ENCODE measurements at places on chromosomes 11 and 22. TPM values are rescaled to one million over a fixed set of nuclear protein-coding genes. Genes with fewer than 3 reads are reported as not detected.

GRCh38 chr22:31313366-31314147 is 21.3 kb upstream of the PIK3IP1 start:
- no peak overlapping the region for H3K4me3 ChIP-seq
- peak; percentile 45 for DNase-seq
- peaks cover 17% of the 10 kb centered on the region for H3K4me1 ChIP-seq
- H3K36me3 ChIP-seq = no peaks in the 10 kb centered on the region

DNA sequence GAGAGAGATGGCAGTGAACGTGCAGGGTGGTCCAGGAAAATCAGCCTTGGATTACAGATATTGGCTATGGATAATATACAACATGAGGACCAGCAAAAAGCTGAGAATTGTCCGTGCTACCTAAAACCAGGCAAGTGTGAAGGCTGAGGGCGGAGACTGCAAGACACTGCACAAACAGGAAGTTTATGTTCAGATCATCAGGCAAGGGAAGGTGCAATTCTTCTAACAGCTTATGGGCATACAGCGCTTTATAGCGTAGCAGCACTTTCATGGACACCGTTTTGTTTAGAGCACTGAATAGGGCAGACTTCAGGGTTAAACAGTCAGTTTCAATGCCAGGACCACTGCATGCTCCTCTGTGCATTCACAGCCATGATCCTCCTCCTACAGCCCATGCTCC is 93.1 kb upstream of the TMEM45B start:
- H3K4me3 ChIP-seq = no peak overlapping the region
- H3K4me1 ChIP-seq = peaks cover 6% of the 10 kb centered on the region
- no peaks in the 10 kb centered on the region for H3K27me3 ChIP-seq
- DNase-seq = no peak

GRCh38 chr11:57426929-57427726 is at the start of gene SLC43A3:
TSS of gene SLC43A3 (minus strand) at chr11:57427121. CDS start at chr11:57426172, 949 bp downstream.
- H3K27ac ChIP-seq = peak within 1 kb of the TSS; percentile 68
- peak; percentile 74 for DNase-seq
- H3K4me1 ChIP-seq = peaks cover 35% of the 10 kb centered on the region
- no peaks in the 10 kb centered on the region for H3K27me3 ChIP-seq
- H3K4me3 ChIP-seq = peak within 1 kb of the TSS; percentile 43

GRCh38 chr22:37510091-37510490 is 9.1 kb downstream of the CARD10 start:
- no peak overlapping the region for H3K27ac ChIP-seq
- no peaks in the 10 kb centered on the region for H3K4me1 ChIP-seq
- no peak overlapping the region for H3K4me3 ChIP-seq
- no peaks in the 10 kb centered on the region for H3K27me3 ChIP-seq
- no peaks in the 10 kb centered on the region for H3K36me3 ChIP-seq
- DNase-seq = no peak

DNA sequence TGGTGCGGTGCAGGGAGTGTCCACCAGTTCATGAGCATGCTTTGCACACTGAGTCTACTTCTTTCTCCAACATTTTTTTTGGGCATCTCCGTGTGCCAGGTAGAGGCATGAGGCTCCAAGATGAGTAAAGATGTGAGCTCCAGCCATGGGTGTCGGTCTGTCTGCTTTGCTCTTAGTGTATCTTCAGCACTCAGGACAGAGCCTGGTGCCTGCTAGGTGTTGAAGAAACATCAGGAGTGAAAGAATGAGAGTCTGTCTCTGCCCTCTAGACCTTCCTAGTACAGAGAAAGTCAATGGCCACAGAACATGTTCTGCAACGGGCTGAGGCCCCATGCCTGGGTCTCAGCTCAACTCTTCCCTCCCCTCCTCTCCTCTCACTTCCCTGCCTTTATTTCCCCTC is 486.5 kb downstream of the TBC1D22A start:
- H3K36me3 ChIP-seq = no peaks in the 10 kb centered on the region
- no peak overlapping the region for H3K4me3 ChIP-seq
- no peak for DNase-seq
- peaks cover 2% of the 10 kb centered on the region for H3K27me3 ChIP-seq
- no peaks in the 10 kb centered on the region for H3K4me1 ChIP-seq
- no peak overlapping the region for H3K27ac ChIP-seq

TBX10 gene
- total RNA-seq = not detected

- H3K4me1 ChIP-seq = peaks cover 4% of the 10 kb centered on the region
- no peak overlapping the region for H3K27ac ChIP-seq
- no peaks in the 10 kb centered on the region for H3K27me3 ChIP-seq
- no peak overlapping the region for H3K4me3 ChIP-seq
Observed at GRCh38 chr22:42528591-42529307, 9.2 kb upstream of the RRP7A start.

- H3K27ac ChIP-seq = no peak overlapping the region
- peaks cover 34% of the 10 kb centered on the region for H3K36me3 ChIP-seq
- DNase-seq = no peak
- H3K27me3 ChIP-seq = no peaks in the 10 kb centered on the region
Observed at GRCh38 chr11:46677991-46678740, 22.3 kb downstream of the ARHGAP1 start.

P2RY2 gene
- not detected for total RNA-seq

GAB4 gene
- total RNA-seq = not detected

DNA sequence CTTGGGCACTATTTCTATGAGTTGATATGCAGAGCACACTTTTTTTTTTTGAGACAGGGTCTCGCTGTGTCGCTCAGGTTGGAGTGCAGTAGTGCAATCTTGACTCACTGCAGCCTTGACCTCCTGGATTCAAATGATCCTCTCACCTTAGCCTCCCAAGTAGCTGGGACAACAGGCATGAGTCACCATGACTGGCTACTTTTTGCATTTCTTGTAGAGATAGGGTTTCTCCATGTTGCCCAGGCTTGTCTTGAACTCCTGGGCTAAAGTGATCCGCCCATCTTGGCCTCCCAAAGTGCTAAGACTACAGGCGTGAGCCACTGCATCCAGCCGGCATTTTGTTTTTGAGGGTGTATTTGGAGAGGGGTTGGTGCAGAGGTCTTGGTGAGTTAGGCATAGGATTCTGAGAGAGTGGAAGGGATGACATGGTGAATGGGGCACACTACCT is 29.9 kb upstream of the MTCH2 start:
- H3K4me3 ChIP-seq = no peak overlapping the region
- DNase-seq = no peak
- H3K4me1 ChIP-seq = no peaks in the 10 kb centered on the region
- H3K27ac ChIP-seq = no peak overlapping the region
- H3K27me3 ChIP-seq = no peaks in the 10 kb centered on the region

AP5B1 gene
- total RNA-seq = 16.2 TPM

- DNase-seq = peak; percentile 36
- no peak overlapping the region for H3K27ac ChIP-seq
- no peaks in the 10 kb centered on the region for H3K27me3 ChIP-seq
- H3K4me3 ChIP-seq = peak overlapping the region; percentile 49
Observed at GRCh38 chr22:38981005-38981991, 849 bp upstream of the APOBEC3B start.

- no peak overlapping the region for H3K4me3 ChIP-seq
- H3K4me1 ChIP-seq = no peaks in the 10 kb centered on the region
- no peak for DNase-seq
- H3K27ac ChIP-seq = no peak overlapping the region
Observed at GRCh38 chr22:29937940-29938693, 55.1 kb downstream of the MTMR3 start.

SERPIND1 gene
- not detected for total RNA-seq

DNA sequence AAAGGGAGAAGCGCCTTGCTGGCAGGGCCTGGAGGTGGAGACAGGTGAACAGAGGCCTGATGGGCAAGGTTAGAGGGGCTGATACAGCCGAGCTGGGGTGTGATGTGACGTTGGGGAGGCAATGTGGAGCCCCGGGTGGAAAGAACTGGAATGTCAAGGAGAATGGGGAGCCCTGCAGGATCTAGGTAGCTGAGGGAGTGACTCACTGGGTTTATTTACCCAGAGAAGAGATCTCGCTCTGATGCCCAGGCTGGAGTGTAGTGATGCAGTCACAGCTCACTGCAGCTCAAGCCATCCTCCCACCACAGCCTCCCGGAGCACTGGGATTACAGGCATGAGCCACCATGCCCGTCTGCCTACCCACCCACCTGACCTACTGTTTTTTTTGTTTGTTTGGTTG is 1.9 kb upstream of the CYB5R3 start:
- DNase-seq = no peak
- H3K4me1 ChIP-seq = peaks cover 19% of the 10 kb centered on the region
- no peaks in the 10 kb centered on the region for H3K27me3 ChIP-seq
- no peaks in the 10 kb centered on the region for H3K36me3 ChIP-seq

DNA sequence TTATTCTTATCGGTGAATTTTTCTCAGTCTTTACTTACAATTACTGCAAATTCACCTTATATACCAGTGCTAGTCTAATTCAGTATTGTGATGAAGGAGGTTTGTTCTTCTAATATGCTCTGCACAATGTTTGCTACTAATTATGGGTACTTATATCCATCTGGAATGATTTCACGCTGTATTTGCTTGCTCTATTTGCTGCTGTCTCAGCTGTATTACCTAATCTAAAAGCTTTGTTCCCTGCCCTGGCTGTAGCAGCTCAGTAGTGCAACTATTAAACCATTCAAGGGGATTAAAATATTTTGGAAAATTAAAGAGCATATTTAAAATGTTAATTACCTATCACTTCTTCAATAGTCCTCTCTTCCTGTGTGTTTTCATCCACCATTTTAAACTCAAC is 375.3 kb downstream of the LUZP2 start:
- no peaks in the 10 kb centered on the region for H3K4me1 ChIP-seq
- no peaks in the 10 kb centered on the region for H3K27me3 ChIP-seq
- no peak overlapping the region for H3K27ac ChIP-seq
- no peak for DNase-seq
- no peaks in the 10 kb centered on the region for H3K36me3 ChIP-seq

ADAMTS15 gene
- not detected for total RNA-seq

CARD18 gene
- not detected for total RNA-seq

GRCh38 chr11:25777343-25777742 is 554.6 kb upstream of the ANO3 start:
- H3K4me3 ChIP-seq = no peak overlapping the region
- no peak overlapping the region for H3K27ac ChIP-seq
- no peaks in the 10 kb centered on the region for H3K36me3 ChIP-seq
- H3K27me3 ChIP-seq = no peaks in the 10 kb centered on the region

DNA sequence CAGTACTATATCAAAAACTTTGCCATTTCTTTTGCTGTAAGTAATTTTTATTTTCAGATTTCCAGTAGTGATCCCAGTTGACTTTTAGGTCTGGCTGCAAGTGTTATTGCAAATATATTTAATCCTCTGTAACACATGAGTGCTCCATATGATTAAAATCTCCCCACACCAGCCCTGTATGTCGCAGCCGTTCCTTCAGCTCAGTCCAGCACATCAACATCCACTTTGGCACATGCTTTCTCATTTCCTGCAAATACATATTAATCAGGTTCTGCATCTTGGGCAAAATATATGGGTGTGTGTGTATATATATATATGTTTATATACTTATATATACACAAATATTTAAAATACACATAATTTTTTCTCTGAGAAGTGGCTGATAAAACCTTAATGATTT is 919.5 kb downstream of the JRKL start:
- H3K27me3 ChIP-seq = no peaks in the 10 kb centered on the region
- no peaks in the 10 kb centered on the region for H3K4me1 ChIP-seq
- DNase-seq = no peak
- H3K27ac ChIP-seq = no peak overlapping the region

DNA sequence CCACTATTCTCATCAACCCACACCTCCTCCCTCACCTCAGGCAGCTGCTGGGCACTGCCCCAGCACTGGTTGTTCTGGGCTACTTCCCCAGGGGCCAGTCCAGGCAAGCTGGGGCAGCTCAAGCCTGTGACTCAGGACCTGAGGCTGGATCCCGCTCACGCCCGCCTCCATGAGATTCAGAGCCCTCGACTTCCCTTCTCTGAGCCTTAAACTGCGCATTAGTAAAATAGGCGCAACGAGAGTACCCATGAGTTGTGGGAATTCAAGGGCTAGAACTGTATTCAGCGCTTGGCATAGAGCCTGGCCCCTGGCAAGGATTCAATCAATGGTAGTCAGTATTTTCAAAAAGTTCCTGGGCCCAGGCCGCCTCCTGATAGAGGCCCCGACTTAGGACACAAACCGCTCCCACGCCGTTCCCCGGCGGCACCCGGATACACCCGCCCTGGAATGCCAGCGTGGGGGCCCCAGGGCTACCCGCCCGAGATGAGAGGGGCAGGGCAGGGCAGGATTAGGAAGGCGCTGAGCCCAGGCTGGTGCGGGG is 723 bp upstream of the CD82 start:
- H3K27ac ChIP-seq = peak overlapping the region; percentile 48
- H3K27me3 ChIP-seq = no peaks in the 10 kb centered on the region
- H3K4me1 ChIP-seq = peaks cover 50% of the 10 kb centered on the region

KCNJ11 gene
- 0.53 TPM for total RNA-seq

AIP gene
- 171 TPM for total RNA-seq

ANGPTL5 gene
- total RNA-seq = not detected

Measured in CD8-positive, alpha-beta memory T cell (primary cell).